Activated CD8-positive, alpha-beta T cell treated with anti-CD3 and anti-CD28 coated beads for 36 hours (primary cell): ENCODE measurements at places on chromosomes 1 and 21. TPM values are rescaled to one million over a fixed set of nuclear protein-coding genes. Genes with fewer than 3 reads are reported as not detected.

GRCh38 chr1:153985941-153986761 lies at the start of gene RAB13:
Gene RAB13, minus strand, starts transcription at chr1:153986339. Its CDS starts 103 bp downstream, at chr1:153986236.
- peak within 1 kb of the TSS; percentile 91 for H3K27ac ChIP-seq
- H3K27me3 ChIP-seq, result no peaks in the 10 kb centered on the region
- peaks cover 19% of the 10 kb centered on the region for H3K36me3 ChIP-seq
- peak within 1 kb of the TSS; percentile 85 for H3K4me3 ChIP-seq
- H3K4me1 ChIP-seq, result peaks cover 31% of the 10 kb centered on the region
- DNase-seq, result peak; percentile 48

DNA sequence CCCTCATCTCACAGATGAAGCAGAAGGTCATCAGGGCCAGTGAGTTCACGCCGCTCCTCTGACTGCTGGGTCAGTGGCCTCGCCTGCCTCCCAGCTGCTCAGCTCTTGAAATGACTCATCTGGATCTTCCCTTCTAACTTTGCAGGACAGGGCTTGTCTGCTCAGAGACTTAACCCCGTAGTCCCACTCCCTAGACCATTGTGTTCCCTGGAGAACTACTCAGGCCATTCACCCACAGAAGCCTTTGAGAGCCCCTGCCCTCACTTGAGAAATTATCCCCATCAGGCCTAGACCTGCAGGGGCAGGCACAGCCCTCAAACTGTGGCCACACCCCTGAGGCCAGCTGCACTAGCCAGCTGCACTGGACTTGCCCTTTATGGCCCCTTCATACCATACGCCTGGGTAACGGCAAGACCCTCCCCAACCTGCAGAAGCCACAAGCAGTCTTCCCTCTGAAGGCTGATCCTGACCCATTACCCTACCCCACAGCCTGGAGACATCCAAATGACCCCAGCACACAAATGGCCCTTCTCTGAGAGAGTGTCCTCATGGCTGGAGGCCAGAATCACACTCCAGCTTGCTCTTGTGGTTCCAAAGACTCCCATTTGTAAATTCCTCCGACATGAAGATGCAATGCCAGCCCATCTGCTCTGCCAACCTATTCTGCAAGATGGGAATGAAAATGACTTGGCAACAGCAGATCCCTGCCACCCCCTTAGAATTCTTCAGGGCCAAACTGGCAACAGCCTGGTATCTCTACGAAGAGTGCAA lies 33.2 kb downstream of the RCSD1 start:
- peak overlapping the region; percentile 36 for H3K27ac ChIP-seq
- DNase-seq, result no peak
- H3K4me3 ChIP-seq, result no peak overlapping the region
- H3K27me3 ChIP-seq, result no peaks in the 10 kb centered on the region
- peaks cover 80% of the 10 kb centered on the region for H3K4me1 ChIP-seq

GRCh38 chr1:34231441-34231840 lies 54.7 kb downstream of the C1orf94 start:
- H3K4me1 ChIP-seq, result no peaks in the 10 kb centered on the region
- no peak overlapping the region for H3K4me3 ChIP-seq
- H3K27ac ChIP-seq, result no peak overlapping the region
- no peak for DNase-seq
- H3K27me3 ChIP-seq, result peaks cover 15% of the 10 kb centered on the region
- H3K36me3 ChIP-seq, result no peaks in the 10 kb centered on the region

OVAAL gene
- not detected for total RNA-seq

- no peak overlapping the region for H3K4me3 ChIP-seq
- no peak for DNase-seq
- peaks cover under 1% of the 10 kb centered on the region for H3K27me3 ChIP-seq
- no peak overlapping the region for H3K27ac ChIP-seq
- peaks cover 2% of the 10 kb centered on the region for H3K4me1 ChIP-seq
Measured at GRCh38 chr1:114703242-114703641, 7.9 kb upstream of the AMPD1 start.

SPTA1 gene
- 0.31 TPM for total RNA-seq

DNA sequence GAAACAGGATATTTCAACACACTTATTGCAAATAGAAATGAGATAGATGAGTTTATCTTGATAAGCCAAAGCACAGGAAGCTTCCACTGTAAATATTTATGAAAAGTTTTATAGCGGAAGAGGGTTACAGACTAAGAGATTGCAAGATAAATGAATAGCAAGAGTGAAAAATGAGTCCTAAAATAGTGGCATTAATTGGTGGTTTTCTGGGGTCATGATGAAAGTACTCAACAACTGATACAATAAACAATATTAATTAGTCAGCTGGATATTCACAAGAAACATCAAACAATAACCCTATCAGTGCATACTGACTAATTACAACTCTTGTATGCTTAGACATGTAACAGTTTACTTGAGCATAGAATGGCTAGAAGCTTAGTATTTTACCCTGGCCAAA lies 154.8 kb upstream of the CHODL start:
- no peak overlapping the region for H3K4me3 ChIP-seq
- no peaks in the 10 kb centered on the region for H3K27me3 ChIP-seq
- DNase-seq, result no peak
- H3K36me3 ChIP-seq, result no peaks in the 10 kb centered on the region

GRCh38 chr1:9249534-9250410 lies 15.2 kb downstream of the H6PD start:
- no peaks in the 10 kb centered on the region for H3K27me3 ChIP-seq
- peaks cover 3% of the 10 kb centered on the region for H3K36me3 ChIP-seq
- no peak overlapping the region for H3K4me3 ChIP-seq
- peak; percentile 60 for DNase-seq
- no peak overlapping the region for H3K27ac ChIP-seq
- peaks cover 3% of the 10 kb centered on the region for H3K4me1 ChIP-seq

CLCA4 gene
- not detected for total RNA-seq

DNA sequence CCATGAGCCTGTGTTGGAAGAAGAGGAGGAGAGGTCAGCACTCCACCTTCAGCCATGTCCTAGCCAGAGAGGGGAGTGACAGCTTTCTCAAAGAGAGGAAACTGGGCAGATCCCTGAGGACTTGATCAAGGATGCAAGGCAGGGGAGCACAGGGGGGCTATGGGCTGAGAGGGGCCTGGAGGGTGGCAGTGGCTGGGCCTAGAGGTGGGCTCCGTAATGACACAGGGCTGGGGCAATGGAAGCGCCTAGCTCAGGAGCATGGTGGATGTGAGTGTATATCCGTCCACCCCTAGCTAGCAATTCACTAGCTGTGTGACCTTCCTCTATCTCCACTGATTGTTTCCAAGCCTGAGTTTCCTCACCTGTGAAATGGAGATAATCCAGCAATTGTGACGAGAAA lies 32.6 kb downstream of the NEK2 start:
- H3K27me3 ChIP-seq, result no peaks in the 10 kb centered on the region
- no peak for DNase-seq
- H3K4me1 ChIP-seq, result peaks cover 11% of the 10 kb centered on the region

- DNase-seq, result peak; percentile 55
- H3K27ac ChIP-seq, result no peak overlapping the region
- H3K36me3 ChIP-seq, result no peaks in the 10 kb centered on the region
- H3K4me1 ChIP-seq, result no peaks in the 10 kb centered on the region
- no peak overlapping the region for H3K4me3 ChIP-seq
- peaks cover 1% of the 10 kb centered on the region for H3K27me3 ChIP-seq
Measured at GRCh38 chr1:14778898-14779865, 180.7 kb downstream of the KAZN start.

SPATA46 gene
- not detected for total RNA-seq

DNA sequence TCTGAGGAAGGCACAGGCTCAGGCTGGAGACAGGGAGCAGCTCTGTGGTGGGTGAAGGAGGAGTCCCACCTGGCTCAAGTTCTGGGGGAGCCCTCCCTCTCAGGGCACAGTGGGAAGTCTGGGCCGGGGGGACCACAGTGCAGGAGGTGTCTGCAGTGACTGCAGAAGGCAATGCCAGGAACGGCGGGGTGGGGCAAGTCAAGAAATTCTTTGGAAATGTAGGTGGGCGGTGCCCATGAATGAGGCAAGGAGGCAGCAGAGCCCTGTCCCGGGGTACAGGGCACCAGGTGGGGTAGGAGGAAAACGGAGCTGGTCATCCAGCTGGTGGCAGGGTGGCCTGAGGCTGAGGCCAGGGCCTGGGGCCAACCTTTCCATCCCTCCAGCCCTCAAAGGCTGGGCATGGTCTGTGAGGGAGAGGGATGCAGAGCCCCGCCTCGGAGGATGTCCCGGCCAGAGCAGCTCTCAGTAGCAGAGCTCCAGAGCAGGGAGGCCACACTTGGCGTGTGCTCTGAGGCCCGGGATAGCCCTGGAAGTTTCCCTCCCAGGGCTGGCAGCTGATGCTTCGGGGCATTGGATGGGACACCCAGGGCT lies 4.7 kb downstream of the TFF3 start:
- H3K27ac ChIP-seq, result no peak overlapping the region
- DNase-seq, result no peak
- peaks cover 2% of the 10 kb centered on the region for H3K4me1 ChIP-seq
- no peaks in the 10 kb centered on the region for H3K36me3 ChIP-seq
- no peaks in the 10 kb centered on the region for H3K27me3 ChIP-seq

DNA sequence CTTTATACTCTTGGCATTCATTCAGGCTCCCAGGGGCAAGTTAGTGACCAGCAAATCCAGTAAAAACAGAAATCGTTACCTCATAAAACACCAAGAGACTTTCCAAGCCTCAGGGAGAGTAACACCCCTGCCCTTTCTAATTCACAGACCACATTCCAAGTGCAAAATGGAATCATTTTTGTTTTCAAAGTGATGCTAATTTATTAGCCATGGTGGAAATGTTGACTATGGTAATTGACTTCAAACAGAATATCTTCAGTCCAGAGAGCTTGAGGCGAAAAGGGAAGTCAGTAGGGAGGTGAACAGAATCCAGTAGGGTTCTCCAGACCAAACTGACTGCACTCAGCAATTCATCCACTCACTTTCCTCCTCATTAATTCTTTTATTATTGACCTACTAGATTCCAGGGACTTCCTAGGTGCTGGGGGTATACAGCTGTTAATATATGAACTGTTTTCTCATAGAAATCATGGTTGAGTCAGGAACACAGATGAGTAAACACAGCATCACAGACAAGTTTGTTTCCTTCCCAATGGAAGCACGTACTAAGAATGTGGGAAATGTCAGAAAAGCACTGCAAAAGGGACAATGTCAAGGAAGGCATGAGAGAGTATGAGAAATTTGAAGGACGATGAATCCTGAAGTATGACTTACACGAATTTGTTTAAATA lies 388.5 kb upstream of the C1orf87 start:
- H3K36me3 ChIP-seq, result no peaks in the 10 kb centered on the region
- DNase-seq, result no peak
- no peak overlapping the region for H3K27ac ChIP-seq
- H3K4me1 ChIP-seq, result no peaks in the 10 kb centered on the region
- H3K27me3 ChIP-seq, result no peaks in the 10 kb centered on the region
- H3K4me3 ChIP-seq, result no peak overlapping the region

GRCh38 chr1:111769517-111770146 lies 13.9 kb downstream of the DDX20 start:
- H3K27me3 ChIP-seq, result no peaks in the 10 kb centered on the region
- no peak overlapping the region for H3K27ac ChIP-seq
- peaks cover 16% of the 10 kb centered on the region for H3K4me1 ChIP-seq
- DNase-seq, result peak; percentile 66
- peaks cover 22% of the 10 kb centered on the region for H3K36me3 ChIP-seq
- no peak overlapping the region for H3K4me3 ChIP-seq

TP73 gene
- 0.60 TPM for total RNA-seq

GABRD gene
- not detected for total RNA-seq

DNA sequence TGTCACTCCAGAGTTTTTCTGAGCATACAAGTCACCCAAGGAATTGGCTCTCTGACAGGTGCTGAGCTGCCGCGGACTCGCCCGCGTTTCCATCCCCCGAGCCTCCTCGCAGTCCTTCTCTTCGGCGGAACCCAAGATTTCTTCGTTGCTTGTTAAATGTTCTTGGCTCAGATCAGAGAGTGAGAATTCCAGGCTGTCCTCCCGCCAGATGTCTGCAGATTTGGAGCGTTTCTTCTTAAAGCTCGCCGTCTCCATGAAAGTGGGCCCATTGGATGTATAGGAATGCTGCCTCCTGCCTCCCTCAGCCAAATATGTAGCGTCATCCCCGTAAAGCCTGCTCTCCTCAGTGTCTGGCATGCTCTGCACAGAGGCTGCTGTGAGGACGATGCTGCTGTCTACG lies 77.8 kb downstream of the TIAM1 start:
- no peak overlapping the region for H3K4me3 ChIP-seq
- H3K27me3 ChIP-seq, result no peaks in the 10 kb centered on the region
- H3K36me3 ChIP-seq, result peaks cover 13% of the 10 kb centered on the region
- peaks cover 29% of the 10 kb centered on the region for H3K4me1 ChIP-seq
- DNase-seq, result no peak
- H3K27ac ChIP-seq, result no peak overlapping the region

SLAMF9 gene
- total RNA-seq, result not detected

DNA sequence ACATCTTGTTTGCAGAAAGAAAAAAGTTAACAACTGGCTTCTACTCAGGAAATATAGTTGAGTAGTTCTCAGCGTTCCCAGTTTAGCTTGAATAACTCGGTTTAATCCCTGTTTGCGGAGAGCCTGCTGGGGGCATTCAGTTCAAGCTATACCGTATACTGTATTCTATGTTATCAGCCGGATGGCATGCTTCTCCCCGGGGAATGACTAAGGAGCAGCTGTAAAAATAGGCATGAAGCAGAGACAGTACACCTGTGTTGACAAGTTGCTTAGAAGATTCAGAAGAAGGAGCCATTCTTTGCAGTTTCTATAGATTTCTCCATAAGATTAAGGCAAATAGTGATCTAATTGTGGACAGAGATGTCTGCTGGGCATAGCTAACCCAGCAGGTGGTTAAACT lies 267.8 kb upstream of the NCAM2 start:
- H3K4me3 ChIP-seq, result no peak overlapping the region
- no peaks in the 10 kb centered on the region for H3K27me3 ChIP-seq
- no peaks in the 10 kb centered on the region for H3K36me3 ChIP-seq
- no peak for DNase-seq
- no peak overlapping the region for H3K27ac ChIP-seq

KRTAP11-1 gene
- total RNA-seq, result not detected

LCE1E gene
- total RNA-seq, result not detected

DNA sequence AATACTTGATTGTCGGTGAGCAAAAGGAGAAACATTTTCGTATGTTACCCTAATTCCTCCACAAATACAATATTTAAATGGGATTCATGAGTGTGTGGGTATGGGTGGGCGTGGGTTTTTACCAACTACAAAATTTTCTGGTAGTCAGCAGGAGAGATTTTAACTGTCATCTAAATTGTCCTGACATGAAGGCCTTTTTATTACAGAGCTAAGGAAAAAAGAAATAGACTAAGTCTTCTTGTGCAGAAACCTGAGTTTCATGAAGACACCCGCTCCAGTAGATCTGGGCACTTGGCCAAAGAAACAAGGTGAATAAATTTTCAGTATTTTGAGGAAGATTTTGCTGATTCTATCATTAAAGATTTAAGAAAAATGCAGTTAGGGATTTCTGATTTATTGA lies 752 bp downstream of the RGS18 start:
- no peak overlapping the region for H3K27ac ChIP-seq
- H3K4me1 ChIP-seq, result no peaks in the 10 kb centered on the region
- H3K4me3 ChIP-seq, result no peak overlapping the region
- H3K27me3 ChIP-seq, result no peaks in the 10 kb centered on the region
- H3K36me3 ChIP-seq, result no peaks in the 10 kb centered on the region

DNA sequence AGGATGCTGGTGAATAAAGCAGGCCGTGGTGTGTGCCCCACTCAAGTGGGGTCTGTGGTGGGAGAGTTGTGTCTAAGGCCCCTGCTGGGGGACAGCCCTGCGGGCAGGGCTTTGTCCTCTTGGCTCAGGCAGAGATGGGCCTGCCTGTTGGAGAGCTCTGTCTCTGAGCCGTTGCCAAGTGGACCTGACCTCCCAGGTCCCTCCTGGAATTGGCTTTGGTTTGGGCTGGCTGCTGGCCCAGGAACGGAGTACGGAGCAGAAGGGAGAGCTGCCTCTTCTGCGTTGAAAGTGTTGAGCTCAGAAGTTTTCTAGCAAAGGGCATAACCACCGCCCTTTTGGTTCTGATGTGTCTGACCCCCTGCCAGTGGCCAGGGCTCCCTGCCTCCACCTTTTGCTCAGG lies 153.9 kb downstream of the PEX14 start:
- no peak for DNase-seq
- no peak overlapping the region for H3K4me3 ChIP-seq
- H3K27me3 ChIP-seq, result no peaks in the 10 kb centered on the region
- H3K27ac ChIP-seq, result no peak overlapping the region

NR5A2 gene
- total RNA-seq, result not detected
